ENCODE measurements at places on chromosomes 11 and 22. TPM values are rescaled to one million over a fixed set of nuclear protein-coding genes. Genes with fewer than 3 reads are reported as not detected.

The TECTA gene
- total RNA-seq, result 0.72 TPM

The KDM4E gene
- not detected for total RNA-seq

The LARGE1 gene
- 22.8 TPM for total RNA-seq

The DUSP18 gene
- 17.1 TPM for total RNA-seq

The DERL3 gene
- 0.36 TPM for total RNA-seq

The LIF gene
- total RNA-seq, result 3.2 TPM

The VSTM5 gene
- 0.36 TPM for total RNA-seq

The BRMS1 gene
- 43.1 TPM for total RNA-seq

The TPBGL gene
- total RNA-seq, result not detected

The RIN1 gene
- total RNA-seq, result 27.1 TPM
